ENCODE measurements at places on chromosomes 4 and X.

GRCh38 chr4:151204925-151205524, 71.9 kb upstream of the PRSS48 start:
- DNase-seq: no peak

DNA sequence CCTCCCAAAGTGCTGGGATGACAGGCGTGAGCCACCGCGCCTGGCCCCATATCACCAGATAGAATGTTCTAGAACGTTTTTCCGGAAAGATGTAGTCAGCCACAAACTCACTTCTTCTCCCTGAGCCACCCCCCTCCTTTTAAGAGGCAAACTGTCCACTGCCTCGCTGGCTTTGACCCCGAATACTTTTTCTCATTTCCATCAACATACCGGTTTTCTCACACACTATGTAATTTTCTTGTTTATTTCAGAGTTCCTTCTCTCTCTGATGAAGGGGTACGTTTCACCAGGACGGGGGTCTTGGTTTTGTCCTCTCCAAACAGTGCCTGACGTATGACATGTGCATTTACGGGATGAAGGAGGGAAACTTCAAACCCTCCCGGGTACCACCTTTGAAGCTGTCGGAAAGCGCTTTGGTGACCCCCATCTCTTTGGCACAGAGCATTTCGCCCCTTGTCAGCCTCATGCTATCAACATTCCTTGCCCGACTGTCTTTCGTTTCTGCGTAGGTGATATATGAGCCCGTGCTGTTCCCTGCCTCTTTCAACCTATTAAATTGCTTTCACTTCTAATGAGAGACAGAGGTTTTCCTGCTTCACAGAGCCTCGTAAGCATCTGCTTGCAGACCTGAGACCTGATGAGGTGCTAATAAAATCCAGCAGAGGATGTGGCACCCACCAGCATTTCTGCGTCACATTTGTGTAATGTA, 73.8 kb downstream of the CRLF2 start:
- no peak for DNase-seq

DNA sequence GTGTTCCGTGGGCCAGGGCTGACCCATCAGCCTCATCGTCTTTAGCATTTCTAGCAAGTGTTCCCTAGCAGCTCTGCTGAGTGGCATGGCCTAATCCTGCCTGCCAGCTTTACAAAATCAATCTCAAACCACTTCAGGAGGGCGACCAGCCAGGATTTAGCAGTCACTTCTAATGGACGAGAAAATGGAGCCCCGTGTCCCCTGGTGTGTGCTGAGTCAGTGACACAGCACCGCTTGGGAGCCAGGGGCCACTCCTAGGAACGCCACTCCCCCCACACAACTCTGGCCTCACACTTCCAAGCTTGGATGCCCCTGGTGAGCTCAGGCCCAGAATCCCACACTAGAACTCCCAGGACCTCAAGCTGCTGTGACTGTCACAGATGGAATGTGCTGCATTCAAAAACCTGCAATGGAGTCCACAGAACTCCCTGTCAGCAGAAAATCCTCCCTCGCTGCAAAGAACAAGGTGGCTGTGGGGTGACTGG, 311.2 kb upstream of the GATB start:
- no peak for DNase-seq

GRCh38 chr4:37463033-37463856, 218.7 kb downstream of the NWD2 start:
- DNase-seq: no peak

- DNase-seq: no peak
Observed at GRCh38 chr4:143424276-143424675, 87.6 kb downstream of the GAB1 start.

GRCh38 chrX:136170139-136170800, 22.9 kb downstream of the FHL1 start:
- DNase-seq: no peak

DNA sequence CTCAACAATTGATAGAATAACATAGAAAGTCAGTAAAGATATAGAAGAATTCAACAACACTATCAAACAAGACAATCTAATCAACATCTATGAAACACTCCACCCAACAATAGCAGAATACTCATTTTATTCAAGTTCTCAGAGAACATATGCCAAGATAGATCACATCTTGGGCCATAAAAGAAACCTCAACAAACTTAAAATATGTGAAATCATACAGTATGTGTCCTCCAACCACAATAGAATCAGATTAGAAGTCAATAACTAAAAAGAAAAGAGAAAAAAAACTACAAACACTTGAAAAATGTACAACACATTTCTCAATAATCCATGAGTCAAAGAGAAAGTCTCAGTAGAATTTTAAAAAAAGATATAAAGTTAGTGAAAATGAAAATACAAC, 78.6 kb upstream of the LDB2 start:
- no peak for DNase-seq

GRCh38 chrX:71214604-71215337, 8.3 kb upstream of the GJB1 start:
- DNase-seq: no peak

DNA sequence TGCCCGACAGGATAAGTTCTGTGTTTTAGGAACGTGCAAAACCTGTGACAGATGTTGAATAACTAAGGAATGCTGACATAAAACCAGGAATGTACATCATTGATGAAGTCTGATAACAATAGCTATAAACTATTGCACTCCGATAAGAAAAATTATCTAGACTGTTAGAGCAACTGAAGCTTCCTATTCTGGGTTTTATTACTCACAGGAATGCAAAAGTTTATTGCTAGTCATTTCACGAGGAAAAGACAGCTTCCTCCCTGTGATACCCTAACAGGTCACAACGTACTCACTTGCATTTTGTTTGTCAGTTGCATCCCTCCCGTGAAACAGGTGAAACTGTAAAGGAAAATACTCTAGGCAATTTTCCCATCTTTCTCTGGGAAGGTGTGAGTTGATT, 65.9 kb downstream of the CLDN22 start:
- DNase-seq: no peak

DNA sequence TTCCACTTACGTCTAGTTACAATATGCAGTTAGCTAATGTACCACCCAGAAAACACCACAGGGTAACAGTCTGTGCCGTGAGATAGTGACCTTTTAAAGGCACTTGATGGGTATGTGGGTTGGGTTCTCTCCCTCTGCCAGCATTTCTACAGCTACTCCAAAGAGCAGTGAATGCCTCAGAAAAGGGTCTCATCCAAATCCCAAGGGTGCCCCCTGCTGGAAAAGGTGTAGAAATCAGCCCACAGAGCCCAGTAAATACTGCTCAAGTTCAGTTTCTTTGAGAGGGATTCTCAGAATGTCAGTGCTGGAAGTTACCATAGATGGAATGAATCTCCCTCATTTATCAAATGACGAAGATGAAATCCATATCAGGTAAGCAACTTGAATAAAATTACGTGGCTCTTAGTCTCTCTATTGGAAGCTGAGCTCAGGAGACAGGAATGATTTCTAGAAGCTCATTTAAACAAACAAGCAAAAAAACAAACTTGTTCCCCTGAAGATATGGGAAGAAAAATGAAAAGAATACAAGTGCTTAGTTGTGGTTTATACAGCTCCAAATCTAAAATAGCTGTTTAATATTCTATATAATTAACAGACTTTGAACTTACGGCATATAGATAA, 9.5 kb downstream of the RNF175 start:
- DNase-seq: peak; percentile 64

DNA sequence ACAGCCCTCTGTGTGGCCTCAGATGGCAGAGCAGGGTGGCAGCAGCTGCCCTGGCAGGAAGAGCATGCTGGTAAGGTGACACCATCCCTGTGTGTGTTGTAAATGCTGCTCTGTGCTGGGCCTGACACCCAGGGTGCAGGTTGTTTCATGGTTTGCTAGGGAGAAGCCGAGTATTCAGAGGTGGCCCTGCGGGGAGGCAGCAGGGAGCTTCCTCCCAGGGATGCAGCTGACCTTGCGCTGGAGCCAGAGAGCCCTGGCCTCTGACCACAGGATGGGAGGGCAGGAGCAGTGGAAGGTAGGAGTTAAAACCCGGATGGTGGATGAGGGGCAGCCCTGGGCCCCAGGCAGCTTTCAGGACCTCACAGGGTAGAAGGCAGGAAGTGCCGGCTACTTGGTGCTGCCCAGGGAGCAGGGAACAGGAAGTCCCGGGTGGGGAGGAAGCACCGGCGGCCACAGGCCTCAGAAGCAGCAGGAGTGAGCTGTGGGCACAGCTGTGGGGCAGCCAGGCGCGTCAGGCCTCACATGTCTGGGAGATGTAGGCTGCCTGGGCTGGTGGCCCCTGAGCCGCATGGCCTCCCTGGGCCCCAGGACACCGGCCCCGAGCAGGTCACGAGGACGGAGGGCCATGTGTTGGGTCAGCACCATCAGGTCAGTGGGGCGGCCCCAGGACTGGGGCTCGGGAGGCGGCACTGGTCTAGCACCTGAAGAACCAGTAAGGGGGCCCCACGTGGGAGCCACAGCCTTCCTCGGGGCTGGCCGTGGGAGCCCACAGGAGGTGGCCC, 19.1 kb downstream of the SH3BP2 start:
- no peak for DNase-seq

DNA sequence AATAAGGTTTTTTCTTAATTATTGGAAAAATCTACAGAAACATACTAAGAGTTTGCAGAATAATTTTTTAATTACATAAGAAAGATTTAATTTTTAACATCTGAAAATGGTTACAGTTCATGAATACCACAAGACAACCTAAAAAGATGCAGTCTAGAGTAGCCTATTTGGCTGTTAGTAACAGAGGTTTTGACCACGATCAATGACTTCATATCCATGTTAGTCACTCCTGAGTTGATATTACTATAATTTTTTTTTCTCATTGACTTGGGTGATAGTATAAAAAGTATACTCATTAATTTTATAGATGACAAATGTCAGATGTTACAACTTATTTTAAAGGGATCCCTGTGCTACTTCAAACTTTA, 272.5 kb downstream of the DCTD start:
- no peak for DNase-seq

GRCh38 chrX:19855700-19856381, 31.6 kb downstream of the SH3KBP1 start:
- DNase-seq: no peak

DNA sequence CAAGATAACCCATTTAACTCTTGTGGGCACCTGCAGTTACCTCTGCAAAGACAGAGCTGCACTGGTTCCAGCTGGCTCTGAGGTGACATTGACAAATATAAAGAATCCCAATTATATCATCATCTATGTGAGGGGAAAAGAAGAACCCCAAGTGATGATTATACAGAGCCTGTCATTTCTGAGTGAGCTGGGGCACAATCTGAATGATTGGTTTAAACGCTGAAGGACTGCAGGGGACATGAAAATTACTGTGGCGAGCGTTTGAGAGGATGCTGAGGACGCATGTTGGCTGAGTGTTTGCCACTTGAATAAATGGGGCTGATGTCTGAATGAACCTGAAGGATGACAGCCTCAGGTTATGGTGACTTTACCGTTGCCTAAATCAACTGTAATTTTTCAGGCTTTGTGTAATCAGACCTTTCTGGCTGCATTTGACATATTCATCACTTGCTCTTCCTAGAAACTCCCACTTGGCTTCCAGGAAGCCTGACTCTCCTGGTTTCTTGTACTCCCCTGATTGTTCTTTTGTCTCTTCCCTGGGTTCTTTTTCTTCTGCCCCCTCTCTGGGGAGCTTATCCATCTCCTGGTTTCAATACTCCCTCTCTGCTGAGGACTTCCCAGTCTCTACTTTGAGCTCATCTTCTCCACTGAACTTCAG, 4.1 kb upstream of the HSD17B10 start:
- DNase-seq: no peak

DNA sequence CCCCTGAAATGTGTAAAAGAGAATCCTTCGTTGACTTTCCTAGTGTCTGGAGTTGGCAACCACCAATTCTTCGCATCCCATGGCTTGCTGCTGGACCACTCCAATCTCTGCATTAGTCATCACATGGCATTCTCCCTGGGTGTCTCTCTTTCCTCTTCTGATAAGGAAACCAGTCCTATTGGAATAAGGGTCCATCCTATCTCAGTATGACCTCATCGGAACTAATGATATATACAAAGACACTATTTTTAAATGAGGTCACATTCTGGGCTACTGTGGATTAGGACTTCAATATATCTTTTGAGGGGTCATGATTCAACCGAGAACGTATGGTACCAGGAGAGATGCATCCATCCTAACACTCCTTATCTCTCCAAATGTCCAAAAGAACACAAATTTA, 259.1 kb upstream of the CPEB2 start:
- no peak for DNase-seq

DNA sequence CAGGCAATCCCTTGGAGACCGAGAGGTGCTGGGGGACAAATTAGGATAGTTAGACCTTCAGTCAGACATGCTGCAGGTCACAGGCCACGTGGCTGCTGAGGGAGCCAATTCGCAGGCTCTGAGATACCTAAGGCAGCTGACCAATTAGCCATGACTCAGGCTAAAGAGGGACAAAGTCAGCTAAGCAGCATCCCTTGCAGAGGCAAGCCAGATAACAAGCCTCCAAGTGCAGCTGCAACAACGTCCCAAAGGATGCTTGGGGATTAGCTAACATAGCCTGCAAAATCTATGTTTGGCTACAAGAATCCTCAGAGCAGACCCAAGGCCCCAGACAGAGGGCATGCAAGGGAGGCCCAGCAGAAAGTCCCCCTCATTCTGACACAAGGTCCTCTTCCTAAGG, 93.5 kb downstream of the SEL1L3 start:
- no peak for DNase-seq

DNA sequence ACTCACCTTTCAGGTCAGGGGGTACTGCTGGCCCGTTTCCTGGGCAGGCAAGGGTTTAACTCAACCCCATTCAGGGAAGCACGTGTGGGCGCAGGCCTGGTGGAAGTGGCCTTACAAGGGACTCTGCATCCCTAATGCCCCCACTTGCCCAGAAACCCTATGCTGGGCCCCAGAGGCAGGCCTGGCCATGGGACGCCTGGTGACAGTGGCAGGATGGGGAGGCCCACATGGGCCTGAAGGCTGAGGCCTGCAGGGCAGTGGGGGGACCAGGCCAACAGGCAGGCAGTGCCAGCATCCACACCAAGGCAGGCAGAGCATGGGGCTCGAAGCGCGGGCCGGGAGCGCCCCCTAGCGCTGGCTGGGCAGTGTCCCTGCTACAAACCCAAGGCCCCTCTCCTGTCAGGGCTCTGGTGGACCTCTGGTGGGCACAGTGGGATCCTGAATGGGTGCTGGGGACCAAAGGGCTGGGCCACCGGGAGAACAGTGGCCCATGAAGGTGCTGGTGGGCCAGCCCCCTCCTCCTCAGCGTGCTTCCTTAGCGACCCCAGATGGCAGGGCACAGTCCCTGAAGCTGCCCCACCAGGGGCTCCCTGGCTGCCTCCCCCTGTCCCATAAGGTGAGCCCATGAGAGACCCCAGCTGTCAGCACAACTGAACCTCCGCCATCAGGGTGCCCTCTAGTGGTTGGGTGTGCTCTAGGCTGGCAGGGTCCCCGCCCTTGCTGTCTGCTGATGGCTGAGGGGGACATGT, 16.8 kb downstream of the FGFR3 start:
- peak; percentile 78 for DNase-seq

DNA sequence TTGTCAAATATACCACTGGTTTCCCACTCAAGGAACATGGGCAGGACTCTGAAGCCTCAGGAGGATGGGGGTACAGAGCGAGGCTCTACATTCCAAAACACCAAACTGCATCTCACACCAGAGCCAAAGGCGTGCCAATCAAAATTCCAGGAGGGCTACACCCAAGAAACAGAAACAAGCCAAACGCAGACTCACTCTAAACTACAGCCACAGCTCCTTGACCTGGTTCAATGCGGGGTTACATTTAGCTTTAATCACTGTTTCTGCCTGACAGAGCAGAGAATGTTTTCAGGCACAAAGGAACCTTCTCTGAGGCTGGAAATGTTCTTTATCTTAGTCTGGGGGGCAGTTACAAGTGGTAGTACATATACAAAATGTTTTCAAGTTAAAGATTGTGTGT, 2121.5 kb upstream of the AGA start:
- DNase-seq: no peak

- DNase-seq: no peak
Observed at GRCh38 chrX:44585866-44586265, 43.2 kb upstream of the FUNDC1 start.

- no peak for DNase-seq
Observed at GRCh38 chr4:156976147-156976546, 4.5 kb upstream of the PDGFC start.

Measured in nucleus accumbens (tissue), 56 donors.